Right atrium auricular region (tissue), 2 donors: ENCODE measurements at places on chromosomes 7 and 10. TPM values are rescaled to one million over a fixed set of nuclear protein-coding genes. Genes with fewer than 3 reads are reported as not detected.
A peak's percentile ranks its signal among the peaks of the same experiment; 100 is the strongest.

Gene EPHB6
- 8.2 TPM for total RNA-seq

DNA sequence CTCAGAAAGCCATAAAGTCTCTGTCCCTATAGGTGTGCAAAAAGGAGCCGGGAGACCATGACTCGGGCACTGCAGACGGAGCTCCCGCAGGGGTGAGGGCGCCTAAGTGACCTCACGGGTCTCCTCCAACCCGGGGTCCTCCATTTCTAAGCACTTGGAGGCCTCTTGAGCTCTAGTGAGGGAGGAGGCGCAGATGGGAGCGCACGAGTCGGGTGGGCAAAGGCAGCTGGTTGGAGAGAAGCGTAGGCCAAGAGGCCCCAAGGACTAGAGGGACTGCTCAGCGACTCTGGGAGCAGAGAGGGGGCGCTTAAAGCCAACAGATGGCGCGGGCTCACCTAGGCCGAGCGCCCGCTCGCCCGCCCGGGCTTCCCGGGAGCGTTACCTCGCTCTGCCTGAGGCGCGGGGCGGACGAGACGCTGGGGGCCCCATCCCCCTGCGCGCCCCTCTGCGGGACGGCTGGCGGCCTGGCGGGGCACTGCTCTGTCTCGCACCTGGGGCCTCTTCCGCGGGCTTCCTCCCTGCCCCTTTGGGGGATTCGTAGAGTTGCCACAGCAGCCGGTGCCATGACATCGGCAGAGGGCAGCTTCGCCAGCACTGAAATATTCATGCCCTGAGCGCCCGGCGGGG lies 523 bp upstream of the CDH23 start:
- DNase-seq: peak; percentile 62

DNA sequence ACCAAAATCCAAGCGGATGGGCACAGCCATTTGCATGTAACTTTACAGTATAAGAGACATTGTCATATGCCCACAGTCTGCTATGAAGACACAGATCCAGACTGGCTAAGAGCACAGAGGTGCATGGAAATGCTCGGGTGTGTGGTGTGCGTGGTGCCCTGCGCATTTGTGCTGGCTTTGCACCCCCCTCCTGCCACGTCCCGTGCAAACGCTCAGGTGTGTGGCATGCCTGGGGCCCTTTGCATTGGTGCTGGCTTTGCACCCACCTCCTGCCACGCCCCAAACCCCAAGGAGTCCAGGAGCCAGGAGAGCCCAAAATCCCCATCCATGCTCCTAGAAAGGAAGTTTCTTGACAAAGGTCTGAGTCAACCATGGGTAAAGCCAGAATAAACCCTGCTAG lies 306.2 kb downstream of the PTPRN2 start:
- DNase-seq: no peak

DNA sequence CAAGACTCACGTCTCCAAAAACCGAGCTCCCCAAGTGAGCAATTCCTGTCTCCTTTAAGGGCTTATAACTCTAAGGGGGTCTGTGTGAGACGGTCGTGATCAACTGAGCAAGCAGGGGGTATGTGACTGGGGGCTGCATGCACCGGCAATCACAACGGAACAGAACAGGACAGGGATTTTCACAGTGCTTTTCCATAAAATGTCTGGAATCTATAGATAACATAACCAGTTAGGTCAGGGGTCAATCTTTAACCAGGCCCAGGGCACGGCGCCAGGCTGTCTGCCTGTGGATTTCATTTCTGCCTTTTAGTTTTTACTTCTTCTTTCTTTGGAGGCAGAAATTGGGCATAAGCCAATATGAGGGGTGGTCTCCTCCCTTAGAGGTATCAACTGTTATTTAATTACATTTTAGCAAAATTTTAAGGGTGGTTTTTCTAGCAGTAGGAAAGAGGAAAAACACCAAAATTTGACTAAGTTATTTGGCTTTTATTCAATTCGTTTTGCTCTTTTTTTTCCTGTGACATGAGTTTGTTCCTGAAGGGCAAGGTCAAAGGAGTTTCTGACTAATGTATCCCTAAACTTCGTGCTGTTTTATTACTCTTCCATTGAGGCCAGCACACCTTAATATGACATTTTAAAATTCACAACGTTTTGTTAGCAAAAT lies 121.4 kb upstream of the SEC61G start:
- no peak for DNase-seq

DNA sequence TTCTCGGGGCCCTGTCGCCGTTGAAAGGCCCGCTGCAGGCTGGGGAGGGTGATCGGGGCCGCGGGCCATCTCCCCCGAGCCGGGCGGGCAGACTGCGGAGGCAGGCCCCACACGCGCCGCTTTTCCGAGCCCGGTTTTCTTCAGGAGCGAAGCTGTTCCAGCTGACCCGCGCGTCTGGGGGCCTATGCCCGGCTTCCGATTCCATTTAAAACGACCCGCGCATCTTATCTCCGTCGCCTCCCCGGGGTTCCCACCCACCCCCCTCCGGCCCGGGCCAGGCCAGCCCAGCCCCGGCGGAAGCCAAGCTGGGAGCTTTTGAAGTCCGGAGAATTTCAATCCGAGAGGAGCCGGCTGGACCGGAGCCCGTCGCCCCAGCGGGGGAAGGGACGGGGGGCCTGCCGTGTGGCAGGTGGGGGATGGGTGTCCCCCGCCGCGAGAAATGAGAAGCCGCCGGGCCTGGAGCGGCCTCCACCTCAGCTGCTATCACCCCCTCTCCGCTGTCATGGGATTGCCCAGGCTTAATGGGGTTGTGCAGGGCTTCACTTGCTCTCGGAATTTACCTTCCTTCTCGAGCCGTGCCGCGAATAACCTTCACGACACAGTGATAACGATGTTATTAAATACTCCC lies 3.1 kb upstream of the EVX1 start:
- no peak for DNase-seq

DNA sequence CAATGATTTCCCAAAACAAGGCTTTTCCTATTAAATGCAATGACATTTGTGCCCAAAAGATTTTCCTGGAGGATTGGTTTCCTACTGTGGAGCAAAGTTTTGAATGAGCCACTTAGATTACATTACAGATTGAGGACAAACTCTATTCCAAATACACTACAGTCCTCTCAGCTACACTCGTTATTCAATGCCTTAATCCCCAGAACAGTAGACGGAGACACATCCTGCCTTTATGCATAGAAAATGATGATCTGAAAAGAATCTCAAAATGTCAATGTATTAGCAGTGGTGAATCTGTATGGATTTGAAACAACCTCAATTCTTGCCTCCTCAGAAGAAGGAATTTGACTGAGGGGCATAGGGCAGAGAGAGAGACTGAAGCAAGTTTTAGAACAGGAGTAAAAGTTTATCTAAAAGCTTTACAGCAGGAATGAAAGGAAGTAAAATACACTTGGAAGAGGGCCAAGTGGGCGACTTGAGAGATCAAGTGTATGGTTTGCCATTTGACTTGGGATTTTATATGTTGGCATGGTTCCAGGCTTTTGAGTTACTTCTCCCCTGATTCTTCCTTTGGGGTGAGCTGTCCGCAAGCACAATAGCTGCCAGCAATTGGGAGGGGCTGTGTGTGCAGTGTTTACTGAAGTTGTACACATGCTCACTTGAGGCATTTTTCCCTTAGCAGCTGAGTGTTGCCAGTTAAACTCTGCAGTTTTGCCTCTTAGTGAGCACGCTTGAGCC lies 891.9 kb upstream of the MBL2 start:
- DNase-seq: no peak

- no peak for DNase-seq
Observed at GRCh38 chr7:134845461-134845860, 66.0 kb downstream of the CALD1 start.
